Naive thymus-derived CD8-positive, alpha-beta T cell (primary cell): ENCODE measurements at places on chromosomes 4 and X. TPM values are rescaled to one million over a fixed set of nuclear protein-coding genes. Genes with fewer than 3 reads are reported as not detected.

DNA sequence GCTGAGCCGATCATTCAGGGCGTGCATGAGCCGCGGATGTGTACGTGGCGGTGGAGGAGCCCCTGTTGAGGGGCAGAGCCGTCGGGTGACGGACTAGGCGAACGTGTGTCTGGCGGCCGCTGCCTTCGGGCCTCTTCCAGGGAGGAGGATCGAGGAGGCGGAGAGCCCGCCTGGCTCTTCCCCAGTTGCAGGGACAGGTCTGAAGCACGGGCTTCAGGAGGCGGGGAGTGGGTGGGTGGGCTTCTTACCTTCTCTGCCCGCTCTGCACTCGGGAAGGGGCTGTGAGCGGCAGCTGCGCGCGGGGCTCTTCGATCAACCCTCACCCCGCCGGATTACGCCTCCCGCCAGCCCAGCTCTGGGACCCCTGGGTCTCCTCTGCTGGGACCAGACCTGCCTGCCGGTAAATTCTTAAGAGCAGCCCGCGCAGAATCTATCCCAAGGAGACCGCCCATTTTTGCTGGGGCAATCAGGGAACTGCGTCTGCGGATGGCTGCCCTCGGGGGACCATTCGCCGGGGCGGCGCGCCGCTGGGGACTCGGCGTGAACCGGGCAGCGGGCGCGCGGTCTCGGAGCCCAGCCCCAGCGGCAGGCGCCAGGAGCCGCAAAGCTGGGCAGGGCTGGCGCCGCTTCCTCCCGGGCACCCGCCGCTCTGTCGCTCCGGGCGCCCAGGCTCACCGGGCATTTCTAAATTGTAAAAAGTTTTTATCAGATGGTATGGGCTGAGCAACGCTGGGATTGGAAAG is 4.9 kb downstream of the PLAC8 start:
- no peaks in the 10 kb centered on the region for H3K27me3 ChIP-seq
- H3K27ac ChIP-seq = peak overlapping the region; percentile 99
- H3K4me3 ChIP-seq = peak overlapping the region; percentile 97
- peaks cover 41% of the 10 kb centered on the region for H3K4me1 ChIP-seq
- DNase-seq = peak; percentile 27
- H3K36me3 ChIP-seq = peaks cover 35% of the 10 kb centered on the region

DNA sequence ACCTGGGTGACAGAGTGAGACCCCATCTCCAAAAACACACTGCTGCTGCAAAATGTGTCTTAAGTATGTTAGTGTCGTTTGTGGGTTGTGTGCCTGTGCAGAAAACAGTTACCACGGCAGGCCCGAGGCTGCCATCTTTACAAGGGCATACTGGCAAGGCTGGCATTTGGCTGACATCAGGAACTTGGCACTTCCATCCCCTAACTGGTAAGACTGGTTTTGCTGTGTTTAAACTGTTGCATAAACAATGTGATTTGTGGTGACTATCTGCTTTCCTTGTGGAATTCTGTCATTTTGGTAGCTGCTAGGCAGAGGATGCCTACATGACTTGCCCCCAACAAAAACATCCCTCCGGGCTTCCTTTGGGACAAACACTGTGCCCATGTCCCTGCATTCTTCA is 12.3 kb downstream of the LRP2BP start:
- peaks cover 11% of the 10 kb centered on the region for H3K4me1 ChIP-seq
- no peak overlapping the region for H3K27ac ChIP-seq
- H3K4me3 ChIP-seq = no peak overlapping the region
- DNase-seq = no peak
- H3K36me3 ChIP-seq = peaks cover 16% of the 10 kb centered on the region
- H3K27me3 ChIP-seq = peaks cover 25% of the 10 kb centered on the region

DNA sequence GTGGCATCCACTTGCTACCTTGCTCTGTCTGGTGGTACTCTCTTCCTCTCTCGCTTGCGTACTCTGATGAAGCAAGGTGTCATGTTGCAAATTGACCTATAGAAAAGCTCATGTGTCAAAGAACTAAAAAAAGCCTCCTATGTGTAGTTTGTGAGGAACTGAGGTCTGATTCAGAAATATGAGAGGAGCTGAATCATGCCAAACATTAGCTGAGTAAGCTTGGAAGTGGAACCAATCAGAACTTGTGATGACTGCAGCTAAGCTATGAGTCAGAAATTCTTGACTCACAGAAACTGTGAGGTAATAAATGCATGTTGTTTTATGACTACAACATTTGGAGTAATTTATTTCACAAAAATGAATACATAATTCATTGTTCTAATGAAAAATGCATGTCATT is 2138.8 kb downstream of the PCDH7 start:
- no peak overlapping the region for H3K4me3 ChIP-seq
- H3K4me1 ChIP-seq = no peaks in the 10 kb centered on the region
- no peak overlapping the region for H3K27ac ChIP-seq

DNA sequence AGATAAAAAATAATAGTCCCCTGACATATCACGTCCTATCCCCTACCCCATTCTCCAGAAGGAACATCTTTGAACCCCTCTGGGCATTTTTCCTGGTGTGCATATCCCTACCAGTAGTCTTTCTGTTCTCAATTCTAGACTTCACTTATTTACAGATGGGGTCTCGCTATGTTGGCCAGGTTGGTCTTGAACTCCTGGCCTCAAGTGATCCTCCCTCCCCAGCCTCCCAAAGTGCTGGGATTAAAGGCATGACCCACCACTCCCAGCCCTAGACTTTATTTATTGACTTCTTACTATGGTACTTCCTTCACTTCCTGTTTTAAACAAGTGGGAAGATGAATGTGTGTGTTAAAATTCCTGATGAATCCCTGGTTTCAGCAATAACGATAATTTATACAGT is 612 bp upstream of the RRAGB start:
- no peaks in the 10 kb centered on the region for H3K36me3 ChIP-seq
- peak overlapping the region; percentile 91 for H3K4me3 ChIP-seq

GRCh38 chrX:53018627-53019026 is 30.0 kb upstream of the GPR173 start:
- no peak overlapping the region for H3K4me3 ChIP-seq
- no peaks in the 10 kb centered on the region for H3K36me3 ChIP-seq
- H3K4me1 ChIP-seq = no peaks in the 10 kb centered on the region
- peaks cover 2% of the 10 kb centered on the region for H3K27me3 ChIP-seq
- no peak overlapping the region for H3K27ac ChIP-seq

- H3K4me1 ChIP-seq = no peaks in the 10 kb centered on the region
- H3K4me3 ChIP-seq = no peak overlapping the region
- H3K36me3 ChIP-seq = no peaks in the 10 kb centered on the region
- H3K27me3 ChIP-seq = peaks cover 19% of the 10 kb centered on the region
- no peak overlapping the region for H3K27ac ChIP-seq
Observed at GRCh38 chr4:182680234-182680653, 236.9 kb downstream of the DCTD start.

GRCh38 chr4:7822877-7823276 is 116.8 kb downstream of the AFAP1 start:
- peaks cover 7% of the 10 kb centered on the region for H3K36me3 ChIP-seq
- DNase-seq = no peak
- no peaks in the 10 kb centered on the region for H3K27me3 ChIP-seq
- no peak overlapping the region for H3K4me3 ChIP-seq
- H3K4me1 ChIP-seq = peaks cover 12% of the 10 kb centered on the region

GRCh38 chr4:121096629-121097028 is 24.3 kb upstream of the NDNF start:
- H3K27ac ChIP-seq = no peak overlapping the region
- no peaks in the 10 kb centered on the region for H3K36me3 ChIP-seq
- DNase-seq = no peak
- no peaks in the 10 kb centered on the region for H3K27me3 ChIP-seq
- no peaks in the 10 kb centered on the region for H3K4me1 ChIP-seq

Gene QDPR
- total RNA-seq = 22.3 TPM

DNA sequence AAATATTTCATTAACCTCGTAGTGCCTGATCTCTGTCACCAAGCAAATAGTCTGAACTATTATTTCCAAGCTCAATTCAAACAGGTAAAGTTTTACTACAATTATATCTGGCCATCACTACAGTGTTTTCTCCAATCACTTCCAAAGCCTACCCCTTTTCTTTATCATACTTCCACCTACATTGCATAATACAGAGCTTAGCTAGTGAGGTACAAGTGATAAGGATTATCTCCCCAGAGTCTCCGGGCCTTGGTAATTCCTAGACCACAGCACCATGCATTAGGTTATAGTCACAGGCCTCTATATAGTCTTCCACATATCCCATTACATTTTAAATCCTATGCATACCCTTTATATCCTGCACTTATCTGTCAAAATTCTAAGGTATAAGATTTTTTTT is 154.2 kb downstream of the SNCA start:
- no peak for DNase-seq
- H3K36me3 ChIP-seq = no peaks in the 10 kb centered on the region
- H3K27me3 ChIP-seq = peaks cover 8% of the 10 kb centered on the region
- H3K4me1 ChIP-seq = peaks cover 8% of the 10 kb centered on the region

DNA sequence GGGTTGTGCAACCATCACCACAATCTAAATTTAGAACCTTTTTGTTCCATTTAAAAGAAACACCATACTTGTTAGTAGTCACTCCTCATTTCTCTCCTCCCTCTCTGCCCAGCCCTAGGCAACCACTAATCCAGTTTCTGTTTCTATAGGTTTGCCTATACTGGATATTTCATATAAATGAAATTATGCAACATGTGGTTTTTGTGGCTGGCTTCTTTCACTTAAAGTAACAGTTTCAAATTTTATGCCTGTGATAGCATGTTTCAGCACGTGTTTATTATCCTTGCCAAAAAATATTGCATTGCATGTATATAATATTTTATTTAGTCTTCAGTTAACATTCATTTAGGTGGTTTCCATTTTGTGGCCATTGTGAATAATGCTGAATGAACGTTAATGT is 437.6 kb downstream of the IL1RAPL1 start:
- no peak overlapping the region for H3K27ac ChIP-seq
- H3K27me3 ChIP-seq = no peaks in the 10 kb centered on the region

Gene MTNR1A
- not detected for total RNA-seq

Gene ADH6
- total RNA-seq = not detected

DNA sequence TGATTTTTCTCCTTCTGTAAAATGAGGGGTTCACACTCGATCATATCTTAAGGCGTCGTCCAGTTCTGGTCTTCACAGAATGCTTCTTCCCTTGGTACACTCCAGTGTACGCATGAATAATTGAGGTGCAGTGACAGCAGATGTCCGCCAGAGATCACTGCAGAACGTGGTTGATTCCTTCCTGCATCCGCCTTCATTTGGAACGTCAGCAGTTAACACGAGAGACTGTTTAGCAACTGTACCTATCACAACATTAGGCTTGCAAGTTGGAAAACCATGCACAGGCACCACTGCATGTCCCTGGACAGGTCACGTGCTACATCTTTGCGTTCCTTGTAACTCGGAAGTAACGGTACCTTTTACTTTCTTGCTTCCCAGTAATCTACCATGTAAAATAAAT is 66.0 kb upstream of the GEMIN8 start:
- H3K4me3 ChIP-seq = peak overlapping the region; percentile 55
- no peaks in the 10 kb centered on the region for H3K27me3 ChIP-seq
- no peaks in the 10 kb centered on the region for H3K36me3 ChIP-seq
- no peak overlapping the region for H3K27ac ChIP-seq
- H3K4me1 ChIP-seq = no peaks in the 10 kb centered on the region

GRCh38 chrX:41667631-41668030 is 21.1 kb upstream of the GPR34 start:
- peaks cover 10% of the 10 kb centered on the region for H3K4me1 ChIP-seq
- H3K27ac ChIP-seq = no peak overlapping the region
- H3K27me3 ChIP-seq = no peaks in the 10 kb centered on the region
- DNase-seq = no peak
- no peak overlapping the region for H3K4me3 ChIP-seq
- no peaks in the 10 kb centered on the region for H3K36me3 ChIP-seq

Gene PCDH11X
- not detected for total RNA-seq

- H3K36me3 ChIP-seq = no peaks in the 10 kb centered on the region
- H3K4me3 ChIP-seq = no peak overlapping the region
- no peaks in the 10 kb centered on the region for H3K27me3 ChIP-seq
- DNase-seq = no peak
- no peaks in the 10 kb centered on the region for H3K4me1 ChIP-seq
Observed at GRCh38 chr4:31620476-31620875, 900.3 kb downstream of the PCDH7 start.

GRCh38 chr4:148263127-148263526 is 179.1 kb downstream of the NR3C2 start:
- H3K4me3 ChIP-seq = no peak overlapping the region
- no peak overlapping the region for H3K27ac ChIP-seq
- H3K36me3 ChIP-seq = peaks cover 34% of the 10 kb centered on the region
- H3K4me1 ChIP-seq = peaks cover 48% of the 10 kb centered on the region
- DNase-seq = no peak

DNA sequence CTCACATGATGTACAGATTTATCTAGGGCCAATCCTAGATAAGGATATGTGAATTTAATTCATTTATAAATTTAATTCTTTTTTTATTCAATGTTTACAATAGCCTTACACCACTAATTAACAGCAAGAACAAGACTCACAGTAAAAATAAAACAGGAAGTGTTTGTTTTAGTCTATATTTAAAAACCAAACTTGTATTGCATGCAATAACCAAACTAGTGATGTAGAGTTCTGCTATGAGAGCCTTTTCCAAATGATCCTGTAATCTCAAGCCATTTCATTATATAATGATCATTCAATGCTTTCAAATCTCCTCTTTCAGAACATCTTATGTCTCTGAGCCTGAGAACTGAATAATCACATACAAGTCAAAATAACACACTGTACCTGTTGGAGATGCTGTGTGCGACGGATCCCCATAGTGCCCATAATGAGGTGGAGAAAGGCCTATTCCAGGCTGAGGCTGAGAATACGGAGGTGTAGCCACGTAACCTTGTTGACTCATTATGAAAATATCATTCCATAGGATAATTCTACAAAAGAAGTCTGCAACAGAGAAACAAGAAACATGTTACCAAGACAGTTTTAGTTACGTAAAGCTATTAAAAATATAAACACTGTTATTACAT is 2.6 kb downstream of the SEC24D start:
- peaks cover 28% of the 10 kb centered on the region for H3K4me1 ChIP-seq
- no peaks in the 10 kb centered on the region for H3K27me3 ChIP-seq
- no peak overlapping the region for H3K27ac ChIP-seq
- H3K36me3 ChIP-seq = peaks cover 28% of the 10 kb centered on the region

DNA sequence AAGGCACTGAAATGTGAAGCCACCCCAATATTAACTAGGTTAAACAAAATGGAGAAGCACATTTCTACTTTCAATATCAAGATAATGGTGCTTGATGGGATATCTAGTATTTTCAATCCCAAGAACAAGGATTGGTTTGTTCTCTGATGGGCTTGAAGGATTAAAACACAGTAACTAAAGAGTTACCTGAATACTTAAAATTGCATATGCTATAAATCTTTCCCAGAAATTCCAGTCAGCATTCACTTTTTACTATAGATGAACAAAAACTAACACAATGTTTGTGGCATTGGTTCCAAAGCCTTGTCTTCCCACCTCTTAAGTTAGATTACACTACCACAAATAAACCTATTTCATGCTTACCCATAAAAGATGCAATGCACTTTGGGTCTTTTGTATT is 3.9 kb upstream of the PCDH10 start:
- no peak overlapping the region for H3K4me3 ChIP-seq
- DNase-seq = no peak
- no peaks in the 10 kb centered on the region for H3K36me3 ChIP-seq
- no peak overlapping the region for H3K27ac ChIP-seq

- H3K27ac ChIP-seq = no peak overlapping the region
- H3K4me3 ChIP-seq = no peak overlapping the region
- H3K36me3 ChIP-seq = peaks cover 4% of the 10 kb centered on the region
- no peaks in the 10 kb centered on the region for H3K4me1 ChIP-seq
Observed at GRCh38 chr4:85039526-85039925, 73.0 kb upstream of the WDFY3 start.

Gene DGKK
- total RNA-seq = not detected

Gene ZNF185
- total RNA-seq = 2.6 TPM

GRCh38 chr4:139863531-139863930 is 197.9 kb downstream of the MGST2 start:
- H3K4me1 ChIP-seq = no peaks in the 10 kb centered on the region
- DNase-seq = no peak
- no peak overlapping the region for H3K27ac ChIP-seq
- H3K4me3 ChIP-seq = no peak overlapping the region
